ENCODE measurements at places on chromosomes 5 and 9.

- no peak for DNase-seq
These were observed 163.4 kb downstream of the ICE1 start for GRCh38 chr5:5585751-5586341.

- DNase-seq = no peak
These were observed 33.2 kb upstream of the ASS1 start for GRCh38 chr9:130411566-130411915.

- DNase-seq = no peak
These were observed 2.5 kb downstream of the TMEM252 start for GRCh38 chr9:68538200-68538599.

DNA sequence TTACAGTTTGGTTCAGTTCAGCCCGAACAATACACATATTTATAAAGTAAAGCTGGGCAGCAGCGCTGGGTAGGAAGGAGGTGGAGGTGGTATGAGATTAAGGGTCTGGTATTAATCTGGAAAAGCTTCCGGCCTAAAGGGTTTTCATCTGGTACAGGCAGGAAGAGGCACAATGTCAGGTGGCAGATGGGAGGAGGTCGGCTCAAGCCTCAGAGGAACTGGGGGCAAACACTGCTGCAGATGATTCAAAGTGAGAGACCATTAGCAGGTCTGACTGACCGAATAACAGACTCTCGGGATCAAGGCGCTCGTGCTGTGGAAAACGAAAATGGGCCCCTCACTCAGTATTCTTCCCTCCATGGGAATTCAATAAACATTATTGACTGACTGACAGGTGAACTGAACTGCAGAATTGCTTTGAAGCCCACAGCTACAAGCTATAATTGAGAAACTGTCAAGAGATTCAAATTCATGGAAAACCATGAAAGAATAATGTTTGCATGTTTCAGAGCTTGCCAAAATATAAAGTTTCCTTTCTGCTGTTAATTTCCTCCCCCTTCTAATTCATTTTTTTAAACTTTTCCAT lies 75.3 kb downstream of the TMEM167A start:
- no peak for DNase-seq

GRCh38 chr9:128753627-128754026 lies 18.1 kb downstream of the ZER1 start:
- no peak for DNase-seq

- no peak for DNase-seq
These were observed at the start of gene PTGDS for GRCh38 chr9:136977223-136977622. Gene PTGDS (plus strand): TSS chr9:136977504. CDS start chr9:136977579, 75 bp downstream.

DNA sequence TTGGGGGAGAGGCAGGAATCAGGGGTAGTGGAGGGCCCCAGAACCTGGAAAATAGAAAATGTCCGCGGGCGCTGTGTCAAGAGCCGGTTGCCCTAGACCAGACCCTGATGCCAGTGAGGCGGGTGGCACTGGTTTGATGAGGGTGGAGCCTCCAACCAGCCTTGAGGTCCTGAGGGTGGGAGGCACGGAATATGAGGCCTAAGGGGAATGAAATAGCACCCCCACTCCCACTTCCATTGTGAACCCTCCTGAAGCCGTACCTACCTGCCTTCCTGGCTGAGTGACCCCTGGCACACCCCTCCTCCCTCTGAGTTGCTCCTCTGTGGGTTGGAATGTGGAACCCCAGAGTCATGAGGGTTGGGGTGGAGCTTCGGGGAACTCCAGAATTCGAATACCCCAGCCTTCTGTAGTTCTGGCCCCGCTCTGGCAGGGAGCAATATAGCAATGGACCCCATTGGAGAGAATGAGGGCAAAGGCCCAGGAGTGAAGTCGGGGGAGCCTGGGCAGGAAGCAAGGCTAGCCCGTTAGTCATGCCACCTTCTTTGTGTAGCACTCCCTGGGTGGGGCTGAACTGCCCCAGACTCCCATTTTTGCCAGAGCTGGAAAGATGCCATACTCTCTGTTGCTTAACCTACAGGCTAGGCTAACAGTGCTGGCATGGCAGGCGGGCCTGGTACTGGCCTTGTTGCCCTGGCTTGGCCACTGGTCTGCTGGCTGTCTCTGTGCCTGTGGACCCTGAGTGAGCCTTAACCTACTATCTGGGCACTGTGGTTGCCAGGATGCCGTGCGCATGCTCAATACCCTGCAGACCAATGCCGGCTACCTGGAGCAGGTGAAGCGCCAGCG lies 1.0 kb downstream of the FPGS start:
- peak; percentile 35 for DNase-seq

- no peak for DNase-seq
These were observed 17.0 kb upstream of the CYFIP2 start for GRCh38 chr5:157248821-157249470.

Data from T1000 (cell line).